ENCODE measurements at places on chromosomes 5 and 9.

DNA sequence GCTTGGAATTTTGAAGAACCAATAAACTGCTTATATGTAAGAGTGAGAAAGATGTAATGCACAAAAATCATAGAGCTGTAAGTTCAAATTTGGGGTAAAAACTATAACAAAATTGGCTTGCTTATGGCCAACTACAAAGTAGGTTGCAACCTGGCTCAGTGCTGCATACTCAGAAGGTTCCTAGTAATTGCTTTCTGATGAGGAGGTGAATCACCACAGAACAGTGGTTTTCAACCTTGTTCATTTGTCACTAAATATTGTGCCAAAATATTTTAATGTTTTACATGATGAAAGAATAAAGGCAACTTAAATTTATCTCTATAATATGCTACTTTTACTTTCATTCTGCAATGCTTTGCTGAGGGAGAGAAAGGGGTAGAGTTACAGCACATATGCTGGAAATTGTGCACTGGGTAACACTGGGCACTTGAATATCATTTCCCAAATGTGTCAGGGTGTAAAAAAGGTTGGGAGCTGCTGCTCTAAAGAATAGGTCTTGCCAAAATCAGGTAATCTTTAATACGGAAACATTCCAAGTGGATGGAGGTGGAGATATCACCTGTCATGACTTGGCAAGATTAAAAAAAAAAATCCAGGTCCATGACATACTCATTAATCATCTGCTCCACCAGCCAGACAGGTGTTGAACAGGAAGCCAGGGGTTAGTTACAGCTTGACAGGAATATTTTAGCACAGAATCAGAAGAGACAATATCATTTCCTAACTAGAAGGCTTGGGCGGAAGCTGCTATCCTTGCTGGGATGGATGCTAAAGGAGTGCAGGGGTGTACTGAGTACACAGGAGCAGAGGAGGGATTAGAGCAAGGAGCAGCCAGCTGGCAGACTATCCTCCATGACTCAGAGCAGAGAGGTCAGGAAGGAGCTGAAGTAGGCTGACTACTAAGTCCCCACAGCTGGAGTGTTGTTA is 34.6 kb upstream of the CCL21 start:
- no peak for DNase-seq
- H3K4me1 ChIP-seq, result no peaks in the 10 kb centered on the region
- H3K27me3 ChIP-seq, result peaks cover 20% of the 10 kb centered on the region
- H3K27ac ChIP-seq, result no peak overlapping the region

DNA sequence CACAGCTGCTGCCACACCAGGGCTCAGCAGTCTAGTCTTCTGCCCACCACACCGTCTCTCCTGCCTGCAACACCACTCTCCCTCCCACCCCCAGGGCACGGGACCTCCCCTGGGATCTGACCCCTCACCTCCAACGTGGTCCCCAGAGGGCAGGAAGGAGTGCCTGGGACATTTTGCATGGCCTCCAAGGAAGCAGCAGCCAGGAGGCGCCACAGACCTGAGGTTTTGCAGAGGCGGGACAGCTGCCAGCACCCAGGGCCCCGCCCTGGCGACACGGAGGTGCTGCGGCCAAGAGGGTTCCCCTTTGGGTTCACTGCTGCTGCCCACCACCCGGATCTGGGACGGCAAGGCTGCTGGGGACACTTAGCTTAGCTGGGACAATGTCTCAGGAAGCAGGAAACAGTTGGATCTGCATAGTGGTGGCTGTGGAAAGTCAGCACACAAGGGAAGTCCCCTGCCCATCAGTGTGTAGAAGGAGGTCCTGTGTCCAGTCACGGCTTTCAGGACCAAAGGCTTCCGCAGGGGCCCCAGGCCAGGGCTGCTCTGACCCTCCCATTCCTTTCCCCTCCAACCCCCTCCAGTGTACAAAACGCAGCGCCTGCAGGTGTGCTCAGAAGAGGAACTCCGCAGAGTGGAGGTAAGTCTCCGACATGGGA is 13.8 kb downstream of the PROP1 start:
- H3K27me3 ChIP-seq, result peaks cover 53% of the 10 kb centered on the region
- DNase-seq, result peak; percentile 81
- H3K4me1 ChIP-seq, result peaks cover 8% of the 10 kb centered on the region
- no peak overlapping the region for H3K27ac ChIP-seq
- H3K36me3 ChIP-seq, result no peaks in the 10 kb centered on the region

GRCh38 chr5:174177976-174178605 is 132.6 kb downstream of the NSG2 start:
- H3K27me3 ChIP-seq, result peaks cover 17% of the 10 kb centered on the region
- DNase-seq, result no peak
- H3K4me3 ChIP-seq, result no peak overlapping the region
- no peaks in the 10 kb centered on the region for H3K36me3 ChIP-seq
- no peaks in the 10 kb centered on the region for H3K4me1 ChIP-seq
- no peak overlapping the region for H3K27ac ChIP-seq

GRCh38 chr5:97182571-97183099 is 412 bp downstream of the RIOK2 start:
- DNase-seq, result no peak
- H3K27me3 ChIP-seq, result no peaks in the 10 kb centered on the region
- peaks cover 32% of the 10 kb centered on the region for H3K36me3 ChIP-seq

DNA sequence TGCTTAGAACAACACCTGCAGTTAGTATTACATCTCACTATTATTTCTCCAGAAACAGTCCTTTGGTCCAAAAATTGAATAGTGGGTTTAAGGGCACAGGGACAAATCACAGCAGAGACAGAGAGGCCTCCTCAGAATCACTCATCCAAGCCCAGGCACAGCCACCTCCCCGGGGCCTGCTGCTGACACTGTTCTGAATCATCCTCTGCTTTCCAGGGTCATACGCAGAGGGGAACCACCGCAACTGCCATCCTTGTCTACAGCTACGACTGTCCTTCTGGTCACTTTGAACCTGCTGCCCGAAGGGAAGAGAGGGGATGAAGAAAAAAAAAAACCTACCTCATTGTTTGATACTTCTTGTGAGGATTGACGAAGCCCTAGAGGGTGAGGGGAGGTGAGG is 35.3 kb upstream of the MAN2A1 start:
- no peaks in the 10 kb centered on the region for H3K36me3 ChIP-seq
- H3K27ac ChIP-seq, result no peak overlapping the region
- DNase-seq, result peak; percentile 30
- peaks cover 5% of the 10 kb centered on the region for H3K27me3 ChIP-seq

GRCh38 chr5:66659780-66660179 is 63.6 kb downstream of the MAST4 start:
- DNase-seq, result no peak
- H3K4me1 ChIP-seq, result no peaks in the 10 kb centered on the region
- H3K27ac ChIP-seq, result no peak overlapping the region
- H3K36me3 ChIP-seq, result no peaks in the 10 kb centered on the region
- peaks cover 12% of the 10 kb centered on the region for H3K27me3 ChIP-seq

- no peak overlapping the region for H3K27ac ChIP-seq
- H3K4me3 ChIP-seq, result no peak overlapping the region
- H3K36me3 ChIP-seq, result no peaks in the 10 kb centered on the region
- H3K4me1 ChIP-seq, result no peaks in the 10 kb centered on the region
- H3K27me3 ChIP-seq, result no peaks in the 10 kb centered on the region
Measured at GRCh38 chr5:60436518-60436917, 263.4 kb downstream of the DEPDC1B start.

DNA sequence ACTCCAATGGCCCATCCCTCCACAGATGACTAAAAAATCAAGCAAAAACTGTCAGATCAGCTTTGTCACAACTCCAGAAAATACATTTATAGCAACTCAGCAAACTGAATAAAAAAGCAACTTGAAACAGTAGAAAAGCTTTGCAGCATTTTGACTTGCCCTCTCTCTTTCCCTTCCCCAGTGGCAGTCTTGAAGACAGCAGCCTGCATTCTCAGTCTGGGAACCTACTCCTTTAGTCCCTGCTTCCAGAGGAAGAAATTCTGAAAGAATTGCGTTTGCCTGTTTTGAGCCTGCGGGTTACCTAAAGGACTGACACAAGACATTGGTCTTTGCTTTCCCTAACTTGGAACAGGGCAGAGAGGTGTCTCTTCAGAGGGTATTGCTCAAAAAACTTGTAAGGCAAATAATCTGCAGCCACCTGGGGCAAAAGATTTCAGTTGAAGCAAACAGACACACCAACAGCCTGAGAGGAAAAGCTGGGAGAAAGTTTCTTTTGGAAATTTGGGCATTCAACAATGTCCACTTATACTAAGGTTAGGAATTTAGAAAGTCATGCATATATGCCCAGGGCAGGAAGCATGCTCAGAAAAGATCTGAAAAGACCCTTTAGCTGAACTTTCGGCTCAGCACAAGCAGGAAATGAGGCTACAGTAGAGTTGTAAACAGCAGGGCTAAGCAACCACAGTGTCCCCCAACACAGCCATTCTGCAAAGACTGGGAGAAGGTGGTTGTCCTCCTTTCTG is 15.2 kb upstream of the SLC35D2 start:
- H3K36me3 ChIP-seq, result peaks cover 47% of the 10 kb centered on the region
- no peak for DNase-seq
- H3K4me3 ChIP-seq, result no peak overlapping the region

- no peak overlapping the region for H3K4me3 ChIP-seq
- H3K27ac ChIP-seq, result no peak overlapping the region
- H3K4me1 ChIP-seq, result no peaks in the 10 kb centered on the region
- no peak for DNase-seq
- H3K27me3 ChIP-seq, result peaks cover 31% of the 10 kb centered on the region
- no peaks in the 10 kb centered on the region for H3K36me3 ChIP-seq
Measured at GRCh38 chr5:176692839-176693476, 45.7 kb downstream of the TSPAN17 start.

DNA sequence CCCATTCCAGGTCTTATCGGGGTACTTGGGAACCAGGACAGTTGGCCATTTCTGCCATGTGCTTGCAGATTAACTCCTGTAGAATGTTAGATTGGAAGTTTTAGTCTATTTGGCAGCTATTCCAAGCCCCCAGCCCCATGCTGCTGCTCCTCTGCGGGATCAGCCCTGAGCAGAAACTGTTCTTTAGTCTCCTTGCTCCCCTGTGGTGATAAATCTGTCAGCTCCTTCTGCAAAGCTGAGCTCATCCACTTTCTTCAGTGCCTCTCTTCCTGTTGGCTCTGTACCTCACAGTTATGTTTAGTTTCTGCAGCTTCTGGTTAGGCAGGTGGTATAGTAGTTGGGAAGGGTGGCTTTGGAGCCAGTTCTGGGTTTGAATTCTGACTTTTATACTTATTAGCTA is 170.4 kb downstream of the GRIA1 start:
- no peak for DNase-seq
- no peak overlapping the region for H3K4me3 ChIP-seq
- no peaks in the 10 kb centered on the region for H3K4me1 ChIP-seq
- no peak overlapping the region for H3K27ac ChIP-seq

DNA sequence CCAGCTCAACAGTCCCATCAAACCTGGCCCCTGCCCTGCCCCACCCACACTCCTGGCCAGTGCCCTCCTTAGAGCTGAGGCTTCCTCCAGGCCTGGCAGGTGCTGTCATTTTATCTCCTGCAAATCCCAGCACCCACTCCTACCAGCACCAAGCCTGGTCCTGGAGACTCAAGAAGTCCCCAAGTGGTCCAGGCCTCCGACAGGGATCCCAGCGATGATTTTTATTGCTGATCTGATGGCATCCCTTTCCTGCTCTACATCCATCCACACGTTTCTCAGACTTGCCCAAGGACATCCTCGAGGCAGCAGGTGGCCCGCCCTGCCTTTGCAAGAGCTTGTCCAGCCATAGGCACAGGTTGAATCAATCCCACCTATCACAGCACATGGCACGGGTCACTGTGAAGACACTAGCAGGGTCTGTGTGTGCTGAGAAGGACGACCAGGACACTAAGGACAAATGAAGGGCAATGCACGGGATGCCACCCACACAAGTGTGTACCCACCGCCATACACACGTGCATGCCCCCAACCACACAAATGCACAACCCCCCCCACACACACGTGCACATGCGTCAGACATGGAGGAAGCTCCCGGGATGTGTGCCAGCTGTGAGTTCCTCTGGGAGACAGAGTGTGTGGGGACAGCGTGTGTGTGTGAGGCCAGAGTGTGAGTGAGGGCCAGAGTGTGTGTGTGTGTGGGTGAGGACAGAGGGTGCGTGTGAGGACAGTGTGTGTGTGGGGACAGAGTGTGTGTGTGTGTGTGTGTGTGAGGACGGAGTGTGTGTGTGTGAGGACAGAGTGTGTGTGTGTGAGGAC is 62.4 kb upstream of the UBAC1 start:
- no peak overlapping the region for H3K4me3 ChIP-seq
- H3K36me3 ChIP-seq, result peaks cover 4% of the 10 kb centered on the region
- H3K27ac ChIP-seq, result no peak overlapping the region
- DNase-seq, result no peak
- H3K27me3 ChIP-seq, result no peaks in the 10 kb centered on the region
- H3K4me1 ChIP-seq, result peaks cover 5% of the 10 kb centered on the region

GRCh38 chr5:159550951-159551350 is 220.7 kb upstream of the IL12B start:
- no peaks in the 10 kb centered on the region for H3K36me3 ChIP-seq
- no peak for DNase-seq
- no peak overlapping the region for H3K27ac ChIP-seq
- no peaks in the 10 kb centered on the region for H3K4me1 ChIP-seq
- no peak overlapping the region for H3K4me3 ChIP-seq

DNA sequence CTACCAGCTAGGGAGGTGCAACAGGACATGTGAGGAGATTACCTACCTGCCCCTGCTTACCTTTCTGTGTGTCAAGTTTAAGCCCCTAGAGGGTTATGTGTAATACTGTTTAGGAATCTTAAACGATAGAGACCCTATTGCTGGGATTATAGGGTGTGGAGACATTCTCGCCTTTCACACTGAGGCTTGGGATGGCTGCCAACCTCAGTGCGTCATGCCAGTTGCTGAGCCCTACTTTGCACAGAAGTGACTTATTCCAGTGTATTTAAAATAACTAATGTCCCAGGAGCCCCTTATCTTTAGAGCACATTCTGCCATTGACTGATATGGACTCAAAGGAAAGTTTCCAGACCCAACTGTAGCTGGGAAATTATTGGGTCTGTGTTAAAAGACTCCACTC is 76.6 kb upstream of the XPA start:
- no peak for DNase-seq
- H3K27ac ChIP-seq, result no peak overlapping the region
- H3K4me3 ChIP-seq, result no peak overlapping the region
- no peaks in the 10 kb centered on the region for H3K36me3 ChIP-seq
- H3K27me3 ChIP-seq, result peaks cover 12% of the 10 kb centered on the region

DNA sequence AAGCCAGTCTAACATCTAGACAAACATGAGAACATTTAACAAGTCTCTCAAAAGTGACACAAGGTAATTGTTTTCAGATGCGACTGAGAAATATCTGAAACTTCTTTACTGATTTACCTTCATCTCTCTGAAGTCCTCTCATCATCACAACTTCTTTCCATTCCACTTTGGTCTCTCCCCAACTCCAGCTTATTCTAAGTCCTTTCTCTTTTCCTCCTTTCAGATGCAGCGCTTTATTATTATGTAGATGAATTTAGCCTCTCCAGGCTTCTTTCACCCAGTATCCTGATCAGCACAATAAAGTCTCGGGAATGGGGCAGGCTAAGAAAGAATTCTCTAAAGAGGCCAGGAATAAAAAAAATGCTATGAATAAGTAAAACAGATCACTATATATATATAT is 128.0 kb downstream of the KCTD16 start:
- H3K27ac ChIP-seq, result no peak overlapping the region
- H3K4me1 ChIP-seq, result no peaks in the 10 kb centered on the region
- peaks cover 1% of the 10 kb centered on the region for H3K27me3 ChIP-seq
- no peak for DNase-seq

Measured in activated CD8-positive, alpha-beta T cell treated with anti-CD3 and anti-CD28 coated beads for 36 hours (primary cell).